Activated CD4-positive, alpha-beta T cell treated with anti-CD3 and anti-CD28 coated beads for 1 hour (primary cell): ENCODE measurements at places on chromosomes 16 and 17.

- no peak for DNase-seq
Observed at GRCh38 chr17:71315568-71315967, 805.3 kb upstream of the SOX9 start.

GRCh38 chr17:69064001-69064400, 3.3 kb upstream of the ABCA9 start:
- no peak for DNase-seq

DNA sequence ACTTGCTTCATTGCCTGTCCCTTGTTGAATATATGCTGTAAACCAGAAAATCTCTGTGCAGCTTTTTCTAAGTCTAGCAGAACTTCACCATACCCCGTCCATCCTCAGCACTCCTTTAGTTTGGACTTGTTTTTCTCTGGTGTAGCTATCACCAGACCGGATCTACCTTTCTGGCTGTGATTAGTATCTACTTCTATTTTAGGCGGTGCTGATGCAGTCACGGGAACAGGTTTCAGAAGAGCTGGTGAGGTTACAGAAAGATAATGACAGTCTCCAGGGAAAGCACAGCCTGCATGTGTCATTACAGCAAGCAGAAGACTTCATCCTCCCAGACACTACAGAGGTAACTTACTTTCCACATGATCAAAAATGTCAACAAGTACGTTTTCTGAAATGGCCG, 46.4 kb downstream of the NUP88 start:
- no peak for DNase-seq

- DNase-seq, result no peak
Observed at GRCh38 chr16:85522308-85522841, 90.7 kb upstream of the GSE1 start.

DNA sequence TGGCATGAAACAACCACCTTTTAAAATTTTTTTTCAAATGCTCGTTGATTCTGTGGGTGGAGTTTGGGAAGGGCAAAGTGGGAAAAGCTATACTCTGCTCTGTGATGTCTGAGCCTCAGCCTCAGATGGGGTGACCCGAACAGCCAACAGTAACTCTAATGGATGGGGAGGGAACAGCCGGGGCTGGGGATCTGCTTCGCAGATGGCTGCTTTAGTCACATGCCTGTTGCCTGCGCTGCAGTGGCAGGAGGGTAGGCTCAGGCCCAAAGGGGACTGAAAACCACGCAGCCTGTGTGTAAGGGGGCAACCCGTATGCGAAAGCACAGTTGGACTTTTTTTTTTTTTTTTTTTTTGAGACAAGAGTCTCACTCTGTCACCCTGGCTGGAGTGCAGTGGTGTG, 14.9 kb upstream of the MAPK3 start:
- no peak for DNase-seq

- no peak for DNase-seq
Observed at GRCh38 chr17:47836601-47837000, 4.5 kb downstream of the SCRN2 start.

- DNase-seq, result no peak
Observed at GRCh38 chr16:82271636-82272035, 101.6 kb upstream of the MPHOSPH6 start.

- no peak for DNase-seq
Observed at GRCh38 chr17:55390364-55390977, 31.2 kb downstream of the MMD start.

GRCh38 chr16:3098459-3099394, at the start of gene ZSCAN10:
ZSCAN10 (minus strand) TSS chr16:3099294; CDS start chr16:3092937, 6,357 bp downstream.
- DNase-seq, result no peak

DNA sequence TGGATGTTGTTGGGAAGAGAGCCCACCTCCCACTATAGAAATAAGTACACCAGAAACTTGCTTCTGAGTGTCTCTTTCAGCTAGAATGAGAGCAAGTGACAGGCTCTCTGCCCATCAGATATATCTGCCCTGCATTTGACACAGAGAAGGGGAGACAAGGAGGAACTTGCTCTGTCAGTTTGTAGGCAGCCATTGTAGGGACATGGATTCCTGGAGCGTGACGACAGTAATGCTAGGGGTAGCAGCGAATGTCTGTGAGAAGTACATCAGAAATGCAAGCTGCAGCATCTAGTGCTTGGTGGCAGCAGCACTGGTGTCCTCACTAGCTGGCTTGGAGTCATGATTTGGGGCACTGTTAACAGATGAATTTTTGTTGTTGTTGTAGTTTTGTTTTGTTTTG, 23.0 kb downstream of the ZNF200 start:
- no peak for DNase-seq

DNA sequence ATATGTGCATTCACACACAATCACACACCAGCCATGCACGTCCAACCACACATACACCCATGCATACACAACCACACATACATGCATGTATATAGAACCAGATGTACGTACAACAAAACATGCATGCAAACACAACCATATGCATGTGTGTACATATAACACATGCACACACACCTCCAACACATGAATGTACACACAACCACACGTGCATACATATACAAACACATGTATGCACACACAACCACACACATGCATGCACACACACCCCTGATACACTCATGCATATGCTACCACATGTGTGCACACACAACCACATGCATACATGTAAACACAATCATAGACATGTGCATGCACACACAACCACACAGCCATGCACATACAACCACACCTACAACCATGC, 52.0 kb upstream of the SDK2 start:
- no peak for DNase-seq

DNA sequence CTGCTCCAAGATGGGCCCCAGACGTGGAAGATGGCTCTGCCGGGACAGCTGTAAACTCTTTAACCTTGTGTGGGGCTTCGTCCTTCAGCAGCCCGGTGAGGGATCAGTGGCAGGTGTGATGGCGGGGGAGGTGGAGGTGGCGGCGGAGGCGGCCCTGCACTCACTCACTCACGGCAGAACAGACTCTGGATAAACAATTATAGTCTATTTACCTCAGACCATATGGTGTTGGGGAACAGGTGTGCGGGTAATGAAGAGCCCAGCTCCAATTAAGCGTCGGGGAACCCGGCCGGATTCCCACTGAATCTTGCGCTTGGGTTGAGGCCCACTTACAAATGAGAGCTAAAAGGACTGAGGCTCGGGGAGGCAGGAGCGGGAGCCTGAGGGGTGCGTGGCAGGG, 104.3 kb upstream of the SDK2 start:
- DNase-seq, result no peak

- no peak for DNase-seq
Observed at GRCh38 chr16:17939122-17939536, 397.4 kb downstream of the NPIPA8 start.

GRCh38 chr16:12523002-12523401, 280.7 kb downstream of the CPPED1 start:
- no peak for DNase-seq

GRCh38 chr16:62977876-62978275, 941.6 kb upstream of the CDH8 start:
- DNase-seq, result no peak

DNA sequence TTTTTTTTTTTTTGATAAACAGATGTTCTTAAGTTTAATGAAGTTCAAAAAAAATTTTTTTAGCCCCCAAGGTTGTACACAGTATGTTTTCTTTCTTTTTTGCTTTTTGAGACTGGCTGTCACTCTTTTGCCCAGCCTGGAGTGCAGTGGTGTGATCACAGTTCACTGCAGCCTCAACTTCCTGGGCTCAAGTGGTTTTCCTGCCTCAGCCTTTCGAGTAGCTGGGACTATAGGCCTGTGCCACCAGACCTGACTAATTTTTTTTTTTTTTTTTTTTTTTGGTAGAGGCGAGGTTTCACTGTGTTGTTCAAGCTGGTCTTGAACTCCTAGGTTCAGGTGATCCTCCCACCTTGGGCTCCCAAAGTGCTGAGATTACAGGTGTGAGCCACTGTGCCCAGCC, 12.8 kb downstream of the ITGAE start:
- no peak for DNase-seq

GRCh38 chr17:58403311-58403710, 14.0 kb downstream of the RNF43 start:
- DNase-seq, result no peak

GRCh38 chr17:82019690-82020571, 2.7 kb downstream of the CENPX start:
- peak; percentile 44 for DNase-seq

DNA sequence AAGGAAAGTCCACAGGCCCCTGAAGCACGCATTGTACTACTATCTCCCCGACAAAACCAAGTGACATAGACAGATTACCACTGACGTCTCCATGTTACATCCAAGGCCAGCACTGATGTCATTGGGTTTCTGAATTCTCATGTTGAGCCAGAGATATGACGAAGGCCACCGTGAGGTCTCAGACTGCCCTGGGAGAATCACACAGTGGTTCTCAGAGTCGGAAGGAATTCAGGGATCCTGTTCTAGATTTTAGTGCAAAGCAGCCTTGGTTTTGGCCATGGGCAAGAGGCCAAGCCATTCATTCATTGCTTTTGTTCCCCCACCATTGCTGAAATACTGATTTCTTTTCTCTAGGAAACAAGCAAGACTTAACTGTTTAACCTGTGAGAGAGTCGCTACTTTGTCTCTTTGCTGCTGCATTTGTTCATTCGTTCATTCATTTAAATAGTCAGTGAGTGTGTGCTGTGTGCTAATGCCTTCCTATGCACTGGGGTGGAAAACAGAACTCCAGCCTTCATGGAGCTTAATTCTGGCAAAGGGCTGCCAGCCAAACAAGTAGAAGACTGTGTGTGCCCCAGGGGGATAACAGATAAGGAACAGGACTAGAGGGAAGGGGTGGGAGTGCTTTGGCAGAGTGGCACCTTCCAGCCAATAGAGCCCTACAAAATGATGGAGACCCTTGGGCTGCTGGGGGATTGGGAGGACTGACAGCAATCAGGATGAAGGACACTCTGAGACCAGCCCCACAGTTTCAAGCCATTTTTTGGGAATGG, 222.3 kb downstream of the MSI2 start:
- no peak for DNase-seq

- no peak for DNase-seq
Observed at GRCh38 chr16:69274699-69275235, 36.4 kb upstream of the VPS4A start.

DNA sequence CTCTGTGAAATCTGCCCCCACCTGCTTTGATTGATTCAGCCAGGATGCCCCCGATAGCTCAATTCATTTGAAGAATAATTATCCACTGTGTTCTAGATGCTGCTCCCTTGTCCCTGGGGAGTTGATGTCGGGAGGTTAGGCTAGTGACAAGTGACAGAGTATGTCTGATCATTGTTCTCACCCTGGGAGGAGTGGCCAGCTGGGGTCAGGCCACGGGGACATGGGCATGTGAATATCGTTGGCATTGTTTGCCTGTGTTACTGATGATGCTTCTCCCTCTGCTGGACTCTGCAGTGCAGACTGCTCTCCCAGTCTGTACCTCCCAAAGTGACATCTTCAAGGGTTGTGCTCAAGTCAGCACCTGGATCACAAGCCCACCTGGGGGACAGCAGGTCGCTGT, 89.9 kb upstream of the C16orf82 start:
- DNase-seq, result no peak

GRCh38 chr17:82029391-82029790, 2.1 kb upstream of the RAC3 start:
- DNase-seq, result no peak

DNA sequence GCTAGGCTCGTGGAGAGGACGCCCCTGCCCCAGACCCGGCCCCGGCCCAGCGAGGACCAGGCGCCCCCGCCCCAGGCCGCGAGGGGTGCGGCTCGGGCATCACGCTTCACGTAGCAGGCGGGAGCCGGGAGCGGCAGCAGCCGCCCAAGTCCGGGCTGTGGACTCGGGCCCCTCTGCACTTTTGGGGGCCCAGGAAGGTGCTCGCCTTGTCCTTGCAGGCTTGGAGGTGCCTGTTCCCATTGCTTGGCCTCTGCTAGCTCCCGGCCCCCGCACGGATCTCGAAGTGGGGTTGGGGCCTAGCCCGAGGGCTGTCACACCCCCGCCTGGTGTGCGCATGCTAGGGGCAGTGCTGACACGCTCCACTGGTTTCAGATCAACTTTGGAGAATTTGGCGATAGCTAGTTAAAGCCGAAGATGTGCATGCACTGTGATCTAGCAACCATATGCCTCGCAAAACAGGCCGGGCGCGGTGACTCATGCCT, 55.7 kb downstream of the WSB1 start:
- DNase-seq, result no peak

- DNase-seq, result no peak
Observed at GRCh38 chr17:33218698-33219601, 74.1 kb downstream of the ASIC2 start.

- DNase-seq, result peak; percentile 29
Observed at GRCh38 chr17:42819939-42820535, 4.0 kb downstream of the BECN1 start.

GRCh38 chr17:48542114-48542656, 2.7 kb downstream of the HOXB2 start:
- no peak for DNase-seq

DNA sequence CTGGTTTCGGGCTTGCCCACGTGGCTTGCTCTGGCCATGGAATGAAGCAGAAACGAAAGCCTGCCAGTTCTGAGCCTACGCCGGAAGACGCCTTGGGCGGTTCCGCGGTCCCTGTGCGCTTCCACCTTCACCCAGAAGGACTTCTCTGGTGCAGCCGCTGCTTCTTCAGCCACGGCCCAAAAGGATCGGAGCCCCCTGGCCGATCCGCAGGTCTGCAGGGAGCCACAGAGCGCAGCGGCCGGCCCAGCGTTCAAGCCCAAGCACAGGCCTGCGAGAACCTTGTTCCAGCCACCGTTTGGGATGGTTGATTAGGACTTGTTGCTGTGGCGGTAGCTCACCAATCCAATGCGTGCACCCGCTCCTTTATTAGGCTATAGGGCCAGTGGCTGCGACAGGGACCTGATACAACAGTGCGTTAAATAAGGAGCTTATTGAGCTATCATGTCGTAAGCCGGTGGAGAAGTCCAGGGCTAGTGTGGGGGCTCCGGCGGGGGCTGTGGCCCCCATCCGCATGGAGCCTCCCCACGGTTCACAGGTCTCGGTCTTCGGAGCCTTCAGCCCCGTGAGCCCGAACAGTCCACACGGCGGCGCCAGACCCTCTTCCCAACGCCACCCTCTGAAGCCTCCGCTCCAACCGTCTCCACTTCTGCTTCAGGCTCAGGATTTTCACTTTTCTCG, 10.2 kb upstream of the MPP2 start:
- peak; percentile 34 for DNase-seq

- DNase-seq, result no peak
Observed at GRCh38 chr17:18021372-18021771, 17.6 kb downstream of the ATPAF2 start.
